ENCODE measurements at places on chromosomes 4 and X.

- DNase-seq, result no peak
These were observed 64.4 kb upstream of the VCX3A start for GRCh38 chrX:6599230-6599860.

GRCh38 chr4:12375805-12376204 is 947.1 kb upstream of the HS3ST1 start:
- no peak for DNase-seq

GRCh38 chr4:140662082-140662869 is 93.5 kb upstream of the UCP1 start:
- no peak for DNase-seq

DNA sequence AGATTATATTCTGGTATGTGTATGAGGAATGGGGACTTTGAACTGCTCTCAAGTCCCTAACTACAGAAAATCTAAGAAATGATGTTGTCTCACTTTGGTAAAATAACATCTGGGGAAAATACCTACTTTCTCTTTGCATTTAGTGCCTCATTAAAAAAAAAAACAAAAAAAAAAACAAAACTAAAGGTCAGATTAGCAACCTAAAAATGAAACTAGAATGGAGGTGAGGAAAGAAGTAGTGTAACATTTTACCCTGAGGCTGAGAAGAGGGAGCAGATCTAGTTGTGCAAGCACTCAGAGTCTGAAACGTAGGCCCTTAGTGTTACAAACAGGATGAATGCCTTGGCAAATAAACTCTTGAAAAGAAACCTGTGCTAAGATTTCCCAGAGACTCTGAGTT is 56.0 kb downstream of the VGLL1 start:
- no peak for DNase-seq

- DNase-seq, result no peak
These were observed 607.4 kb upstream of the FAM241A start for GRCh38 chr4:111537871-111538270.

DNA sequence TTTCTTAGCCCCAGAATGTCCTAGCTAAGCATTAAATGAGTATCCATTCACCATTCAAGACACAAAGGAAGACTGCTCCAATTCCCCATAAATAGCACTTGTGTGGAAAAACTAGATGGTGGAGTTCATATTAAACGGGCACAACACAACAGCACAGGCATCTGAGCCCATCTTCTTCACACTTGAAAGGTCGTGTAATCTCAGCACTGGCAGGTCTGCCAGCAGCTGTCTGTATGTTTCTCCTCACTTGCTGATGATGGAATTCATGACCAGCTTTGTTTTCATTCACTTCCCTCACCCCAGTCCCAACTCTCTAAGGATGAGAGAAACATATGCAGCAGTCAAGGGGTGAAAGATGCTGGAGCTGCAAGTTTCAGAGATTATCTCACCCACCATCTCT is 148.7 kb downstream of the AFAP1 start:
- no peak for DNase-seq

DNA sequence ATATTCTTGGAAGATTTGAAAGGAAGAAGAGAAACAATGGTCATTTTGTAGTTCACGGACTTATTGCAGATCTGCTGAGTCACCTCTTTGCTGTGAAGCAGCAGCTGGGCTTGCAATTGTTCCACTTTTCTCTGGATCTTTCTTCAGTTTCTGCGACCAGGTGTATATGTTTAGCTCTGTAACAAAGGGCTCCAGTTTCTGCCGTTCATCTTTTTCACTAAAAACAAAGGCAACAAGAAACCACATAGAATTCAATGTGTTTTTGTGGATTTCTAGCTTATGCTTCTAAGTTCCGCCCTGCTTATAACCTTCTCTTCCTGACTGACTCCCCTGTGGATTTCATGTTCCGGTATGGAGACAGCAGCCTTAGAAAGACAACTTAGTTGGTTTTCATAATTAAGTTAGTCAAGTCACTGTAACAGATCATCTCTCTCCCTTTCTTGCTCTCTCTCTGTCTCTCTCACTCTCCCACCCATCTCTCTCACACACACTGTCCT is 121.6 kb upstream of the EPHA5 start:
- DNase-seq, result no peak

DNA sequence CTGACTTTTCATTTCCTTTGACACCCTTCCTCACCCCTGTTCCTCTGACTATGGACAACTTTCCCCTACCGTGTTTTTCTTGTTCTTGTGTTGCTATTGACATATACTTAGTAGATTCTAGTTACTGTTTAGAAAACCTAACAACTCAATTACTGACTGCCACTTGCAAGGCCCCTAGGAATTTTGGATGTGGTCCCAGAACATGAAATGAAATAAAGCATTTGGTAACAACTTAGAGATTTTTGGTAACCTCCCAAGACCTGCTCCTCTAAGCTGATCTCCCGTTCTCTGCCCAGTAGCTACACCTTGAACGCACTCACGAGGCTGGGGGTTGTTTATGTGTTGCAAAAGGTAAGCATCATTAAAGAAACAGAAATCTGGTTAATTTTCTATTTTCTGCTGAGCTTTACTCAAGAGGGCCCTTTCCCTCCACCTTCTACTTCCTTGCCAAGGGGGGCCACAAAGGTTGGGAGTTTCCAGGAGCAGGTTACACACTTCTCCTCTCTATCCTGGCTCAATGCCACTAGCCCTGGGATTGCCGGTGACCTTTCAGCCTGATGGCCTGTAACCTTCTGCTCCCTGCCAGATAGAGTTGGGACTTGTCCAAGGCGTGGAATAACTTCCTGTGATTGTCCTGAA is 20.5 kb downstream of the GAB3 start:
- DNase-seq, result no peak

DNA sequence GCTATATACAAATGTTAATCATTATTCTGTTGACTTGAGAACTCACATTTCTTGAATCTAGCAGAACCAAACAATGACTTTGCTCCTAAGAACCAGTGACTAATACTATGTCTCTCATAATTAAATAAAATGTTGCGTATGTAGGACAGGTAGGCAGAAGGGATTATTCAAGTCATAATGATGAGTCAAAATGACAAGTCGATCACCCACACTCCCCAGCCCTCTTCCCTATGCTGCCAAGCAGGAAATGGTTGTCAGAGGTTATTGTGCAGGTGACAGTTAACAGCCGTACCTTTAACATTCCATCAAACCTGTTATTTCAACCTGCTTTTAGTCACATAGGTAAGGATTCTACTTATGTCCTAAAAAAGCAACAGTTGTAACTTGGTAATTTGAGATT is 22.0 kb upstream of the STK26 start:
- no peak for DNase-seq

- DNase-seq, result no peak
These were observed 996.1 kb downstream of the PDHA2 start for GRCh38 chr4:96835991-96836390.
